Fibroblast of lung (primary cell): ENCODE measurements at places on chromosomes 3 and 15.

- H3K27ac ChIP-seq = no peak overlapping the region
- H3K4me3 ChIP-seq = no peak overlapping the region
- DNase-seq = peak; percentile 90
- no peaks in the 10 kb centered on the region for H3K27me3 ChIP-seq
Measured at GRCh38 chr3:100103558-100104441, 10.5 kb downstream of the FILIP1L start.

GRCh38 chr3:106945435-106945834 lies 431.8 kb upstream of the CCDC54 start:
- H3K27me3 ChIP-seq = no peaks in the 10 kb centered on the region
- no peak overlapping the region for H3K27ac ChIP-seq
- H3K36me3 ChIP-seq = no peaks in the 10 kb centered on the region
- DNase-seq = no peak

DNA sequence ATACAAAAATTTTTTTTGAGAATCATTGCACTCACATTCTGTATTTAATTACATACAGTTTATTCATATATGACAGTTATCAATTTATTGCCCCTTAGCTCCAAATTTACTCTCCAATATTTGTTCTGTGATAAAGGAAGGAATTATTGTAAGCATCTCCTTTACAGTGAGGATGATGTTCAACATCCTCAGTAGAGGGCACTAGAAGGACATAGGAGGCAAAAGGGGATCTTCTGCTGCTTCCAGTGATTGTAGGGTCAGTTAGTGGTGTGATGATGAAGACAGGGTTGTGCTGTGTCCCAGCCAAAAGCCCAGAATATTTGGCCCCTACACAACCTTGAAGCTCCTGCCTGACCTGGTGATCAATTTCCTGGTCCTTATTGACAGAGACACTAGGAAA lies 89.9 kb upstream of the DCBLD2 start:
- no peak overlapping the region for H3K27ac ChIP-seq
- H3K4me3 ChIP-seq = no peak overlapping the region
- H3K4me1 ChIP-seq = no peaks in the 10 kb centered on the region
- H3K27me3 ChIP-seq = no peaks in the 10 kb centered on the region

DNA sequence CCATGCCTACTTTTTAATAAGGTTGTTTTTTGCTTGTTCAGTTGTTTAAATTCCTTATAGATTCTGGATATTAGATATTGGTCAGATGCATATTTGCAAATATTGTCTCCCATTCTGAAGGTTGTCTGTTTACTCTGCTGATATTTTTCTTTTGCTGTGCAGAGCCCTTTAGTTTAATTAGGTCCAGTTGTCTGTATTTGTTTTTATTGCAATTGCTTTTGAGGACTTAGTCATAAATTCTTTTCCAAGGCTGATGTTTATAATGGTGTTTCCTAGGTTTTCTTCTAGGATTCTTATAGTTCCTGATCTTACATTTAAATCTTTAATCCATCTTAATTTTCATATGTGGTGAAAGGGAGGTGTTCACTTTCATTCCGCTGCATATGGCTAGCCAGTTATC lies 77.4 kb downstream of the PTPRG start:
- peak overlapping the region; percentile 41 for H3K27ac ChIP-seq
- no peaks in the 10 kb centered on the region for H3K36me3 ChIP-seq
- H3K27me3 ChIP-seq = no peaks in the 10 kb centered on the region
- peak; percentile 32 for DNase-seq
- peaks cover 17% of the 10 kb centered on the region for H3K4me1 ChIP-seq

DNA sequence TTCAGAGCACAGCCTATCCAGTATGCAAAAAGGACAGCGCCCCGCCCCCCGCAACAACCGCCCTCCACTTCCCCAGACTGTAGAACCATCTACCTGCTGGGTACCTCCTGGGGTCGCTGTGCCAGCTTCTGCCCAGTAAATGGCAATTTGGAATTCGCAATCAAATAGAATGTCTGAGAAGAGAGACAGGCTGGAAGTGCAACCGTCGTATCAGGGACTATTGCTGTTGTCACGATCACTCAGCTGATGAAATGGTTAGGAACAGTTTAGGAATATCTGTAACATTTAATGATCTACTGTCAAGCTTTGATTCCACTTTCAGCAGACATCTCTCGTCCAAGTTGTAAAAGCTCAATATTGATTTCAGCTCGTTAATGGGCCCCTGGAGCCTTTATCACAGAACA lies 13.3 kb upstream of the PARL start:
- peaks cover 2% of the 10 kb centered on the region for H3K27me3 ChIP-seq
- no peak for DNase-seq
- no peaks in the 10 kb centered on the region for H3K36me3 ChIP-seq
- no peak overlapping the region for H3K4me3 ChIP-seq

DNA sequence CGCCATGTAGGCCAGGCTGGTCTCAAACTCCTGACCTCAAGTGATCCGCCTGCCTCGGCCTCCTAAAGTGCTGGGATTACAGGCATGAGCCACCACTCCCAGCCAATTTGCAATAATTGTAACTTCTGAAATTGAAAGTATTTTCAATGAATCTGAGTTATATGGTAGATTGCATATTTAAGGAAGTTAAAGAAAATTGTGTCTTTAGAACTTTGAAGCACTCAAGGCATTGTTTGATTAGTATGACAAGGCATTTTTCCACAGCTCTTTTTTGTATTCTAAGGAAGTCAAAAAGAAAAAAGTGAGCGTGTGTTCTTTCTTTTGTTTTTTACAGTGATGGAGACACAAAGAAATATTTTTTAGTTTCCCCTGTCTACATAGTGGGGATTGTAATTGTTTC lies 15.7 kb upstream of the RPLP1 start:
- no peak overlapping the region for H3K27ac ChIP-seq
- H3K36me3 ChIP-seq = peaks cover 13% of the 10 kb centered on the region
- no peak overlapping the region for H3K4me3 ChIP-seq
- DNase-seq = no peak
- no peaks in the 10 kb centered on the region for H3K4me1 ChIP-seq
- H3K27me3 ChIP-seq = no peaks in the 10 kb centered on the region

- no peaks in the 10 kb centered on the region for H3K4me1 ChIP-seq
- H3K27me3 ChIP-seq = no peaks in the 10 kb centered on the region
- H3K4me3 ChIP-seq = no peak overlapping the region
- DNase-seq = no peak
- no peaks in the 10 kb centered on the region for H3K36me3 ChIP-seq
Measured at GRCh38 chr15:55007561-55007960, 189.2 kb downstream of the RSL24D1 start.

DNA sequence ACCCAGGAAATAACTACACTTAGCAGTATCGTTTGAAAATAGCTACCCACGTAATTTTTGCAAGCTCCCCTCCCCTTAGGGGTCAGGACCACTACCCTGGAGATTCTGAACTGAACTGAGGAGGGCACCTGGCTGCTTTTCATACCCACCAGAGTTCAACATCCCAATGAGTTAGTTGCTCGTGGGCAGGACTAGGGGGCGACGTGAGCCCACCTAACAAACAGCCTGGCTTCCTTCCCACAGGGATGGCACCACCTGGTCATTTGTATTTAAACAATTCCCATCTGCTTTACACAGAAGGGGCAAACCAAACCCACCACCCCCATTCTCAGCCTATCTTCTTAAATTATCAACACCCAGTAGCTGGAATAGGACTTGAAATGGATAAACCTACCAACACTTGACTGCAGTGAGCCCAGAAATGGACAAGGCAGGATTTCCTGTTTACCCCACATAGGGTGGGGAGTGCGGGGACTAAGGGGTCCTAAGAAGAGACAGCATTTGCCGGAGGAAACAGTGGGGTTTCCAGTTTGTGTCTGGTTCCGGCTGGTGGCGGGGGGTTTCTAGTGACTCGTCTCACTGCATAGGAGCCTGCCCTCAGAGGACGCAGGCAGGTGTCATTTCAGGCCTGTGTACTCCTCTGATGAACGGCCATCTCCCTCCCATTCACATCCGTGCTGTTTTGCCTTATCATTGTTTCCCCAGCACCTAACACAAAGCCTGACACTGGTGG lies 11.6 kb upstream of the VGLL4 start:
- no peaks in the 10 kb centered on the region for H3K27me3 ChIP-seq
- H3K27ac ChIP-seq = no peak overlapping the region
- no peak overlapping the region for H3K4me3 ChIP-seq
- peaks cover 2% of the 10 kb centered on the region for H3K4me1 ChIP-seq

DNA sequence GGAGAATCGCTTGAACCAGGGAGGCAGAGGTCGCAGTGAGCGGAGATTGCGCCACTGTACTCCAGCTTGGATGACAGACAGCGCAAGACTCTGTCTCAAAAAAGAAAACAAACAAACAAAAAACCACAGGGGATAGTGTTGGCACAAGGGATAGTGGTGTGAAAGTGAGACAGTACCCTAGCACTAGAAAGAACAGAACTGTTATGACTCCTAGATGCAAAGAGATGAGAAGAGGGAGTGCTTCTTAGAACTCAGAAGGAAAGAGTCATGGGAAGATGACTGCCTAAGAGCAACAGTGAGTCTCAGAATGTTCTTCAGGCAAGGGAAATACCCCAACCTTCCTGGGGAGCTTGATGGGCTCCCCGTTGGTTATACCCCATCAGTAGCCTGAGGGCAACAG lies 17.8 kb upstream of the ZNF770 start:
- H3K4me1 ChIP-seq = no peaks in the 10 kb centered on the region
- peaks cover 2% of the 10 kb centered on the region for H3K27me3 ChIP-seq
